Activated T-helper 1 cell treated with Interleukin-2 at 50 U/mL for 16 hours (primary cell): ENCODE measurements at places on chromosomes 5 and 9.

DNA sequence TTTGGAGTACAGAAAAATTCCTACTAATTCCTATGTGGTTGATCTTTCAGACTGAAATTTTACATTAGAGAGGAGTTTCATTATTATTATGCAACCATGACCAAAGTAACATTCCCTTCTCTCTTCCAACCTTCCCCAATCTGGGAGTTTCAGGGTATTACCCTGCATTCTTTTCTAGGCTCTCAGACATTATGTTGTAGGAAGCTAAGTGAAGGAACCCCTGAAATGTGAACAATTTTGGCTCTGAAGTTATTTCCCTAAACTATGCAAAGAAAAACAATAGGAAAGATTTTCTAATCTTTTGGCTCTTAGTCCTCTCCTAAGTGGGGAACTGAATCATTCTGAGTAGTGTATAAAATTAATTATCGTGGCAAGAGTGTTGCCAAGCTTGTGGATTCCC is 63.3 kb upstream of the ZFAND5 start:
- no peak for DNase-seq

DNA sequence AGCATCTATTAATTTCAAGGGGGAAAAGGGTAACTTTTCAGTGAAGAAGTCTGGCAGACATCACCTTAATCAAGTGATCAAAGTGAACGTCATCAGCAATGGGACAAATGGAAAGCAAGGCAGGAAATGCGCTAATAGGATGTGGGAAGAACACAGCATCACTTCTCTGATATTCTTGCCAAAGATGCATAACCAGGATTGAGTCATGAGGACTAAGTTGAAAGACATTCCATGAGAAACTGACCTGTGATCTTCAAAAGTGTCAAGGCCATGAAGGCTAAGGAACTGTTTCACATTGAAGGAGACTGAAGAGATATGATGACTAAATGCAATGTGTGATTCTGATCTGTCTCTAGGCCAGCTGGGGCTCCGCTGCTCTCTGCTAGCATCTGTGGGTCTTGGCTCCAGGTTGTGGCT is 92.9 kb downstream of the NDFIP1 start:
- DNase-seq = no peak

DNA sequence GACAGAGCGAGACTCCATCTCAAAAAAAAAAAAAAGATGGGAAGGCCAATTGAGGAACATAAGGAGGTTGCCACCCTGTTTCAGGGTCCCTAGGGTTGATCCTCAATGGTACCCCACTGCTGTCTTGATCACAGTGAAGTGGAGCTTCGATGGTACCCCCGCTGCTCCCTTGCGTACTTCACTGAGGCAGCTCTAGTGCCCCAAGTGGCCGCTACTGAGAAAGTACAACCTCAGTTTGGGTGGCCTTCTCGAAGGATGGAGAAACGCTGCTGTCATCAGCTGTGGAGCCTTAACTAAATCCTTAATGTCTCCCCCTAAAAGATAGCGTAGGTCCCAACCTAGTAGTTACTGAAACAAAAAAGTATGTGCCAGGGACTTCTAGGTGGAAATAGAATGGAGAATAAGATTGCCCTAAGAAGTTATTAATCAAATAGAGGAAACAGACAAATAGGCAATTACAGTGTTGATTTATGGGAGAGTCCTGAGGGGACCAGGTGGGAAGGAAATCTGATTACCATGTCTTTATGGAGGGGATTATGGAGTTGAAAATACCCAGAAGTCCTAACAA is 6.3 kb downstream of the TESK1 start:
- peak; percentile 29 for DNase-seq

GRCh38 chr5:175436359-175436758 is 7.6 kb downstream of the DRD1 start:
- no peak for DNase-seq

DNA sequence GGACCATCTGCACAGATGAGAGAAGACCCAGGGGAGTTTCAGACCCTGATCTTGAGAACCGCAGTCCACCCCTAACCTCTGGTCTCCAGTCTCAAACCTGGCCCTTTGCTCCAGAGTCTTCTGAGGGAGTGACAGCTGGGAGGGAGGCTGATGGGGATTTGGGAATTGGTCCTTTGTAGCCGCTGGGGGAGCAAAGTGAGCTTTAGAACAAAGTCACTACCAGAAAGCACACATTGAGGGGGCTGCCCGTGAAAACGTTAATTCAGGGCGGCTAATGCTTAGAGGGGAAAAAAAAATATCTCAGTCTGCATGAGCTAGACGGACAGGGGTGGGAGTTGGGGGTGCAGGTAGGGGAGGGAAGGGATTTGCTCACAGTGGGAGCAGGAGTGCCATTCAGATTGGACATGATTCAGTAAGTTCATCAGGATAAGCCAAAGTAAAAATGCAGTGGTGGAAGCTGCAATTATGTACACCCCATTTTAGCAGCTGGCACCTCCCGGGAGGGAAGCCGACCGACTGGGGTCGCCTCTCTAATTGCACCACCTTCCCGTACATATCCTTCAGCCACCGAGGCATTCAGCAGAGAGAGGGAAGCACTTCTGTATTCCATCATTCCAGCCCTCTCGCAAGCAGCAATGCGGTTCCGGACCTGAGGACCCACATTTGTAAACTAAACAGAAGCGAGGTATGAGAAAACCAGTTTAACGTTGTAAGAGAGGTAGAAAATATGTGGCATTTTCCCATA is 123.4 kb upstream of the RETREG1 start:
- DNase-seq = no peak
